ENCODE measurements at places on chromosomes 2 and 18.

DNA sequence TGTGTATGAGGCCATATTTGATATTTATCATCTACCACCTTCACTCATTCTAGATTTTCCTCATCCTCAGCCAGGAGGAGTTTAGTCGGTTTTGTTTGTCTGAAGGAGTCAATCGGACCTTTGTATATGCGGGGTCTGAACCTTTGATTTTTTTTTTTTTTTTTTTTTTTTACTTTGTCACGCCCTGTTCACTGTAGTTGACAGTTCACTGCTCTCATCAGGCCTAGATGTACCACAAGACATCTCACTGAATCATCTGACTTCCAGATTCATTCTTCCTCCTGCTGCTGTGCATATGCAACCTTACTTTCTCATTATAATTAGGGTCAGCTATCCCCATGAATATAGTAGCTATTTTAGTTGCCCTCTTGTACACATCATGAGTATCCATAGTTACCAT is 133.2 kb downstream of the ARHGAP15 start:
- DNase-seq: no peak

GRCh38 chr2:38030635-38031355 is 45.2 kb downstream of the CYP1B1 start:
- no peak for DNase-seq

- DNase-seq: no peak
Measured at GRCh38 chr2:241844831-241845578, 13.7 kb downstream of the PDCD1 start.

DNA sequence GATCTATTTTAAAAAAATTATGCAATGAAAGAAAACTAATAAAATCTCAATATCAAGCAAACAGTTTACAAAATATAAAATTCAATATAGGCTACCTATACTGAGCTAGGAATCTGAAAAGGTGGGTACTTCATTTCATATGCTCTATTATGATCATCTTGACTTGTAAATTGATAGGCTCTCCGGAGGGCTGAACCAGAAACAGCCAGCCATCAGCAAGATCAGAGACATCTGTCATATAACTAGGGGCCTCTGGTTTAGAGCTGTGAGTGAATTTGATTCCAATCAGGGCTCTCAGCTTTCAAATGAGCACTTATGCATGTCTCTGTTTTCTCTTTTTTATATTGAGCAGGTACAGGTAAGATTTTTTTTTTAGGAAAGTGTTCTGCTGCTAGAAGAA is 114.2 kb downstream of the SPHKAP start:
- DNase-seq: no peak

- no peak for DNase-seq
Measured at GRCh38 chr2:101843048-101843447, 145.5 kb downstream of the MAP4K4 start.

DNA sequence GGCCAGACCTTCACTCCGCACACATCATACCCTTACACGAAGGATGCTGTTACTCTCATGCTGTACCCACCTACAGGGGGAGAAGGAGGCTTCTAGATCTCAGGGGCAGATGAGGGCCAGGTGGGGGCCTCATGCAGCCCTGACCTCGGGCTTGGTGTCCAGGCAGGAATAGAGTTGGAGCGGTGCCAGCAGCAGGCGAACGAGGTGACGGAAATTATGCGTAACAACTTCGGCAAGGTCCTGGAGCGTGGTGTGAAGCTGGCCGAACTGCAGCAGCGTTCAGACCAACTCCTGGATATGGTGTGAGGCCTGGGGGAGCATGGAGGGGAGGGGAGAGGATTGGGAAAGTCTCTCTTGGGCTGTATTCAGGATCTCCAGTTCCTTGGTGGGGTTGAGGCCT is 4.0 kb upstream of the RNF181 start:
- no peak for DNase-seq

DNA sequence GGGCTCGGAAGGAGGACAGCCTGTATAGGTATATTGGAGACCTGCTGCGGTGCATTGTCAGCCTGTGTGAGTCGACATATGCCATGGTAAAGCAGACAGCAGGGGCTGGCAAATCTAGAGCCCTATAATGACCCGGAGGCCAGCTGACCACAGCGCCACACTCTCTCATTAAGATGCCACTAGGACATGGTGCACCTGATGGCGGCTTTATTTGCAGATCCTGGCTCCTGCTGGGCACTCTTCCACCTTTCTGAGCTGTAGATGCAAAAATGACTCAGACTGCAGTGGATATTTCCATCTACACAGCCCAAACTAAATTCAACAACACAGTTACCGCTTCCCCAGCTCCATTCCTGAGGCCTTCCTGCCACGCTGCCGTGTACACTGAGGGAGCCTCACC is 389.9 kb downstream of the TNS1 start:
- no peak for DNase-seq

DNA sequence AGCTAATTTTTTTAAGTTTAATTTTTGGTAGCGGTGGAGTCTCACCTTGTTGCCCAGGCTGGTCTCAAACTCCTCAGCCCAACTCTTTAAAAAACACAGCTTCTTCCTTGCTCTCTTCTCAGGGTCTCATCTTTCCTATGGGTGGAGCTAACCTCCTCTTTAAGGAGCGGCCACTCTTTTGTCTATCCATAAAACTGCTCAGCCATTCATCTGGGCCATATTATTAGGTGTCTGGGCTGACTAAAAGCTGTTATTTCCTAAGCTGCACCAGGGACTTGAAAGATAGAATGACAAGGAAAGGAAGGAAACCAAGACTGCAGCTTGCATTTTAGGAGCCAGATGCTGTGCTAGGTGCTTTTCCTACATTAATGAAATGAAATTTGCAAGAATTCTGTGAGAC is 35.8 kb upstream of the THOC1 start:
- DNase-seq: no peak

GRCh38 chr2:71578767-71579342 is 125.5 kb downstream of the DYSF start:
- DNase-seq: no peak

- DNase-seq: no peak
Measured at GRCh38 chr18:58208207-58208932, 164.3 kb downstream of the NEDD4L start.

- DNase-seq: no peak
Measured at GRCh38 chr2:240392084-240392947, 43.1 kb upstream of the GPC1 start.

DNA sequence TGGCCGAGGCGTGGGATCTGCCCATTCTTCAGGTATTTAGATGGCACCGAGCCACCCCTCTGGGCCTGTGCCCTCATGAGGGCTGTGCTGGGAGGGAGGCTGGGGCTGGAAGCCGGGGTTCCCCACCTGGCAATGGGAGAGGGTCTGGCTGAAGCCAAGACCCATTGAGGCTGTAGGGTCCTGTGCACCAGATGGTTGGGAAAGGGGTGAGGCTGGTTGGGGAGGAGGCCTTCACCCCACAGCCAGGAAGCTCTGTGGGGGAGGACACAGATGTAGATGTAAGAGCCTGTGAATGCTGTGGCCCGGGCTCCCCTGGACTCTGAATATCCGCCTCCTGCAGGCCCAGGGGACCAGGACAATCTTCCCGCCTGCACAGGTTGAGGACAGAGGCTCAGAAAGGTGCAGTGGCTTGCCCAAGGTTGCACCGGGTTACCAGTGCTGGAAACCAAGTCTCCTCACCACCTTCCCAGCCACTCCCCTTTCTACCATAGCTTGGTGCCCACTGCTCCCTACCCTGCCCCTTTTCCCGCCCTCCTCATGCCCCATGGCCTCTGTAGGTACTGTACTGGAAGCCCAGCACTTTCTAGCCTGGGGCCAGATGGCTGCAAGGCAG is 49.7 kb downstream of the PDCL3 start:
- DNase-seq: no peak

GRCh38 chr18:43422518-43422917 is 145.2 kb upstream of the SYT4 start:
- DNase-seq: no peak

DNA sequence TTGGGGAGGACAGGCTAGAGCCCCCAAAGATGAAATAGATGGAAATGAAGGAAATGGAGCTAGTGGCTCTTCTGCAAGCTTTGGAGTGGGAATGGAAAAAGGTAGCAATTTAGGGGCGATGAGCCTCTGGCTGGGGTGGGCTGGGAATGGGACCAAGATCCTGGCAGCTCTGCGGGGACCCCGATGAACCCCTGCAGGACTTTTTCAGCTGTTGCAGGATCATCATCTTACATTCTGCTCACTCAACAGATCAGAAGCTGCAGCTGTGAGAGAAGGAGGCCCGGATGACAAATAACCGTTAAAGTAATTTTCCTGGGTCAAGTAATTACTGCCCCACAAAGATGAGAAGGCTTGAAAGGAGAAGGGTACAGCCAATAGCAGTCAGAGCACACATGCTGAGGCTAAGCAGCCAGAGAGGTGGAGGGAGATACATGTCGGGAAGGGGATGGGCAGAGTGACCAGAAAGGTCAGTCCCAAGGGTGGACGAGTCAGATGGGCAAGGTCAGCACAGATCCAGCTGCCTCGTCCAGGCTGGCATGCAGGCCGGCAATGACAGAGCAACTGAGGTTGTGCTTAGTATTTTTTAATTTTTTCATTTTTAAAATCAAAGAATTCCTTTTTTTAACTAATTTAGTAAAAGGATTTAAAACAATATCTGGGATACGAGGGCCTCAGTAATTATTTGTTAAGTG is 245.0 kb upstream of the RAB6C start:
- DNase-seq: no peak

DNA sequence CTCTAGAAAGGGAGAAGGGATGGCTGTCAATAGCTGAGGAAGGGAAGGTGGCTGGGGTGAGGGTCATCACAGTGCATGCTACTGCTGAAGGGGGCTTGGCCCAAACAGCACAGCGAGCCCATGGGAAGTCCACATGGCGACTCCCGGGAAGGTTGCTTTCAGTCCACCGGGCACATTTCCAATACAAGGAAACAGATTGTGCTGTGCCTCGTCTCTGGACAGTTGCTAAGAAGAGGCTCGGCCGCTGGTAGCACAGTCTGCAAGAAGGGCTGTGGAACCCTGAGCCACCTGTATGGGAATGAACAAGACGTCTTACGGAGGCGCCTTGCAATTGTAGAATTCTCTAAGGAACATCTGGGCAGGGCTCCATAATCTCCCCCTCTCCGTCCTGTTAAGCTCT is 123.1 kb downstream of the CELF4 start:
- DNase-seq: no peak

DNA sequence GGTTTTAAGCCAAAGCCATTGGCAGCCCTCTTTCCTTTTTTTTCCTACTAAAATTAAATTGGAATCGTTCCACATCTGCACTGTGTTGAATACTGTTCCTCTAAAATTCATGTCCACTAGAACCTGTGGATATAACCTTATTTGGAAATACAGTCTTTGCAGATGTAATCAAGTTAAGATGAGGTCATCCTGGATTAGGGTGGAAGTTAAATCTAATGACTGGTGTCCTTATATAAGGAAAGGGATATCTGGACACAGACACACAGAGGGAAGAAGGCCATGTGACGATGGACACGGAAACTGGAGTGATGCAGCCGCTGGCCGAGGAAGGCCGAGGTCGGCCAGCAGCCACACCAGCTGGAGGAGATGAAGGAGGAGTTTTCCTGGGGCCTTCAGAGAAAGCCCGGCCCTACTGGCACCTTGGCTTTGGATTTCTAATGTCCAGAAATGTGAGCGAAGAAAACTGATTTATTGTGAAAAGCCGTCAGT is 49.4 kb downstream of the LONRF2 start:
- no peak for DNase-seq

DNA sequence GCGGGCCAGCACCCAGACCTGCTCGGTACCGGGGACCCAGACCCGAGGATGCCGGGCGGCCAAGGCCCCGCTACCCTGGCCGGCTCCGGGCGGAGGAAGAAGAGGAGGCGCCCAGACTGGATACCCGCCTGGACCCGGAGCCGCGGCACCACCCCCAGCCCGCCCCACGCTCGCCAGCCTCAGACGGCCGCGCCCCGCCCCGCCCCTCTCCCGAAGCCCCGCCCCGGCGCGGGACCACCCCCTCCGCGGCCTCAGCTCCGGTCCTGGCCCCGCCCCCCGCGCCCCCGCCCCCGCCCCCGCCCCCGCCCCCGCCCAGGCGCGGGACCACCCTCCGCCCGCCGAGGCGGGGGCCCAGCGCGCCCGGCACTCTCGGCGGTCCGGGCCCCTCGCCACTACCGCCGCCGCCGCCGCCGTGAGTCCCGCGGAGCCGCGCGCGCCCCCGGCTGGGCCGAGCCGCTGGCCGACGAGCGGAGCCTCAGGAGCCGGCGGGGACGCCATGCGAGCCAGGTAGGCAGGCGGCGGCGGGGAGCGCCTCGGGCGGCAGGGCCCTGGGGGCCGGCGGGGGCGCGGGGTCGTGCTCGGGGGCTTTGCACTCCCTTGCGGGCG is at the start of gene SH3BP4:
SH3BP4 (plus strand) TSS at position 354 of the 606 bp plus-strand sequence. CDS start 82,986 bp downstream, outside the sequence.
- DNase-seq: no peak

DNA sequence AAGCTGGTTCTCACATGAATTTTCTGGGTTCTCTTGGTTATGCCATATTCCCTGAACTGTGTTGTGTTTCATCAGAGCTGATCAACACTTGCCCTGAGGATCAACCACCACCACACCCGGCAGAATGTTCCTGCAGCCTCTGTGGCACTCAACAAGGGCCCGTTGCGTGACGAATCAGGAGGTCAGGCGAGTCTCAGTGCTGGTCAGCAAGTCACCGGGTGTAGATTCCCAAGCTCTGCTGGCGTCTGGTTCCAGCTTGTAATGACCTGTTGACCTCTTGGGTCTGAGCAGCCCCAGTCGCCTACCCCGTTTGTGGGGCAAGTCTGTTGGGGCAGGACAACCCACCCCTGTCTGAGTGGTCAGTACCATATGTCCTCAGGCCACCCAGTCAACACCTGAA is 46.0 kb downstream of the ADCY3 start:
- DNase-seq: no peak

DNA sequence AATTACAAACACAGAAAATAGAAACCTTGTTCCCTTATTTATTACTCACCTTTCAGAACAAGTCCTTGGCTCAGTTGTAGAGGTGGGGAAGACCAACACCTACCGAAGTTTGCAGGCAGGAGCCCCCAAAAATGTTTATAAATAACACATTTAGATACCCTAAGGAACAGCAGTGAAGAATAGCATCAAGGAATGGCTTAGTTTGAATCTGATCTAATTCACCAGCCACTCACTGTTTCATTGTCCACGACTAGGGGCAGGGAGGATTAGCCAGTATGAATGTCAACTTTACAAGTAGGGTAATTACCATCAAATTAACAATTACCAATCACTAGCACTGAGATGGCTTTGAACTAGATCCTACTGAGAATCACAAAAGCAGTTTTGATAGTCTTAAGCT is 65.4 kb downstream of the PRPF40A start:
- DNase-seq: no peak

GRCh38 chr2:141498561-141498960 is 632.3 kb downstream of the LRP1B start:
- no peak for DNase-seq

All from GM12878 (cell line).